ENCODE measurements at places on chromosomes 3 and 15.

DNA sequence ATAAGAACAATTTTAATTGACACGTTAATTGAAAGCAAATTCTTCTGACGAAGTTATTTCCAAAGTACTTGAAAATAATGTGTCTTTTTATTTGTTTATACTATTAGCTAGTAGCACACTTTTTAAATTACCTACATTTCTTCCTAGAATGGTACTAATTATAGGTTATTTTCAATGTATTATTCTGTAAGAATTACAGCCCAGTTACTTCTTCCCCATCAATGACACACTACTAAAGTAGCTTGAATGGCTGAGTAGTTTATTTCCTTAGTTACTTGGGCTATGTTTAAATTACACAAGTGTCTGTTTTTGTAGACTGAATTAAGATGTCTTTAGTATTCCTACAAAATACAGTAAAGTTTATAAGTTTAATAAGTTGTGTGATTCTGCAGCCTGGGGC is 217.6 kb upstream of the IL12A start:
- DNase-seq, result no peak

DNA sequence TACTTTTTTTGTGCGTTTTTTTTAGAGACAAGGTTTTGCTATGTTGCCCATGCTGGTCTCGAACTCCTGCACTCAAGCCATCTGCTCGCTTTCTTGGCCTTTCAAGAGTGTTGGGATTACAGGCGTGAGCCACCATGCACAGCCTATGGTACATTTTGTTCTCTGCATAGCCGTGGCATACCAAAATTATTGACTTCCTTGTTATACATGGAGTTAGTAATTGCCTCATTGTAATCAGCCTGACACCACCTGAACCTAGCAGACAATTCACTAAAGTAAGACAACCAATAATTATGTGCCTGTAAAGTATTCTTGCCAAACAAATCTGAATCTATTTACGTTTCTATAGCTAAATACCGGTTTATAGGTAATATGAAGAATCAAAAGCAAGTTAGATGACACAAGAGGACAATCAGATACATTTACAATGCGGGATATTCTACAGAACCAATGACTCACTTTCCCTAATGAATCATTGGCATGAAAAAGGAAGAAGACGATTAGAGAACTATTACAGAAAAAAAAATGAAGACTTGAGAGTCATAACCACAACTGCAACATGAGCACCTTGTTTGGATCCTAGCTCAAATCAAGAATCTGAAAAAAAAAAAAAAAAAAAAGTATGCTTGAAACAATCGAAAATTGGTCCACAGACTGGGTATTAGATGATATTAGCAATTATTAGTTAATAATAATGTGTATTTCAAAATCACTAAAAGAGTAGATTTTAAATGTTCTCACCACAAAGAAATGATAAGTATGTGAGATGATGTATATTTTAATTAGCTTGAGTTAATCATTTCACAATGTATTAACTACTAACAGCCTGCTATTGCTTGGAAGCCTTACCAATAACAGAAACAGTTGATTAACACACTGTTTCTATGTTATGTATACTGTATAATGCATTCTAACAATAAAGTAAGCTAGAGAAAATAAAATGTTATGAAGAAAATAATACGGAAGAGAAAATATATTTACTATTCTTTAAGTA is 7.1 kb downstream of the GUCA1C start:
- DNase-seq, result no peak

GRCh38 chr3:101166150-101166549 is 154.2 kb downstream of the IMPG2 start:
- DNase-seq, result no peak

GRCh38 chr3:69288161-69288895 is 97.6 kb downstream of the FRMD4B start:
- DNase-seq, result no peak

DNA sequence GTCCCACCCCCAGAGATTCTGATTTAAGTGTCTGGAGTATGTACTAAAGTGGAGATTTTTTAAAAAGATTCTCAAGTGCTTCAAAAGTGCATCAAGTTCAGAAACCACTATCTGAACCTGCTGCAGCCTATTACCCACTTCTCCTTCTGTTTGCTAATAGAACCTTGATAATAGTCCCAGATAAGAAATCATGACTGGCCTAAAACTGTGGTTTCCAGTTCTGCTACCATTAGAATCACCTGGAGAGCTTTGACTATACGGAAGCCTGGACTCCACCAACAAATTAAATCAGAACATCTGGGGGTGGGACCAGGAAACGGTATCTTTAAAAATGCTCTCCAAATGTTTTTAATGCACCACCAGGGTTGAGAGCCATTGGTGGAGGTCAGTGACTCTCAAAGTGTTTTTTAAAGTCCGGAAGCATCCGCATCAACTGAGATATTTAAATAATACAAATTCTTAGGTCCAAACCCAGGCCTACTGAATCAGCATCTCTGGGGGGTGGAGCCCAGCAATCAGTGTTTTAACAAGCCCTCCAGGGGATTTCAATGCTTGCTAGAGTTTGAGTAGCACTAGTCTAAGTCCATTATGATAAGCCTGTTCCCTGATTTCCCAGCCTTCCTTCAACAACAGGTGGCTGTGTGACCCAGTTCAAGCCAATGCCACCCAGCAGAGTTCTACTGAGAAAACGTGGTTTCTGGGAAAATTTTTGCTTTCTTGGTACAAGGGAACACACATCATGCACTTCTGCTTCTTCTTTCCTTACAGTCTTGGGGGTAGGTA is 45.4 kb upstream of the TIPARP start:
- no peak for DNase-seq

DNA sequence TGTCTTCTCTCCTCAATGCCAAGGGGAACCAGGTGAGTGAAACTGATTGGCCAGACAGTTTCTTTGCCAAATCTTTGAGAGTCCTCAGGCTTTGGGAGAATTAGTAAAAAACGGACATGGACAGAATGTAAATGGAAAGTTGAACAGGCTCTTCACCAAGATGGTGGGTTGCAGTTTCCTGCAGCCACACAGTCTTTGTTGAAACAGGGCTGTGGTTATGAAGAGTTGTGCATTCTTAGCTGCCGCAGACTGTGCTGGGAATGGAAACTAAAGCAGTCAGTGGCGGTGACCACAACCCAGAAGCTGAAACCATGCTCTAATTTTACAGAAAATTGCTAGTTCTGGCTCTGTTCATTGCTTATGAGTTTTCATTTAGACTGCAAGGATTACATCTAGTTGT is 42.1 kb upstream of the TASOR start:
- DNase-seq, result no peak

DNA sequence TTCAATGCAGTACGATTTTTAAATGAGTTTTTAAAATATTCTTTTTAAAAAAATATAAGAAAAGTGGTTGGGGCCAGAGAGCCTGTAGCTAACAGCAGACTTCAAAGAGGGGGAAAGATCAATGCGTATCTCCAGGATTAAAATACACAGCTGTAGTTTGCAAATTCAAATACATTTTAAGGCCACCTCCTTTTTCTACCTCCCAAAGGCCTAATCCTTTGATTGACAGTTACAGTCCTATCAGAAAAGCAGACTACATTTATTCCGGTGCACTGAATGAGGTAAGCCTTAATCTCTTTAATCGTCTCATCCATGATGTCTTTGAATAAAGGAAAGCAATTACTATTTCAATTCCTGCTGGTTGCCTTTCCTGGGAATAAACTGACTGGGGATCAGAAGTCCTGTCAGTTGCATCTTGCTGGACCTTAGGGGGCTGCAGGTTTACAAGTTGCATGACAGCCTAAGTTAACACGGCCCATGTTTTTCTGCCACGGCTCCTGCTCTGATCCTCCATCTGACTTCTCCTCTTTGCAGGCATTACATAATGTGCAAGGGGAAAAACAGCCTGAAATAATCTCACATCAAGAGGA is 51.7 kb downstream of the CADPS start:
- DNase-seq, result no peak

DNA sequence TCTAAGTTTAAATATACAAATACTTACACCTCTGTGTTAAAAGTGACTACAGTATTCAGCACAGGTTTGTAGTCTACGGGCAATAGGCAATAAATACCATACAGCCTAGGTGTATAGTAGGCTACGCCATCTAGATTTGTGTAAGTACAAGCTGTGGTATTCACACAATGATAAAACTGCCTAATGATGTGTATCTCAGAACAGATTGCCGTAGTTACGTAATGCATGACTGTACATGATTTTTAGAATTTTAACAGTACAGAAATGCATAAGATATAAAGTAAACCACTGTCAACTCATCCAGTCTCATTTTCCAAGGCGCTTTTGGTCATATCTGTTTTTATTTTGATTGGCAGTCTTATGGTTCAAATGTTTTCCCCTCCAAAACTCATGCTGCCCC is 365.7 kb downstream of the CTNNB1 start:
- no peak for DNase-seq

GRCh38 chr3:106862067-106862466 is 515.2 kb upstream of the CCDC54 start:
- DNase-seq, result no peak

Measured in spleen (tissue), 13 donors.